ENCODE measurements at places on chromosomes 1 and 21.

- no peak for DNase-seq
Observed at GRCh38 chr1:8094481-8095241, 68.6 kb upstream of the ERRFI1 start.

DNA sequence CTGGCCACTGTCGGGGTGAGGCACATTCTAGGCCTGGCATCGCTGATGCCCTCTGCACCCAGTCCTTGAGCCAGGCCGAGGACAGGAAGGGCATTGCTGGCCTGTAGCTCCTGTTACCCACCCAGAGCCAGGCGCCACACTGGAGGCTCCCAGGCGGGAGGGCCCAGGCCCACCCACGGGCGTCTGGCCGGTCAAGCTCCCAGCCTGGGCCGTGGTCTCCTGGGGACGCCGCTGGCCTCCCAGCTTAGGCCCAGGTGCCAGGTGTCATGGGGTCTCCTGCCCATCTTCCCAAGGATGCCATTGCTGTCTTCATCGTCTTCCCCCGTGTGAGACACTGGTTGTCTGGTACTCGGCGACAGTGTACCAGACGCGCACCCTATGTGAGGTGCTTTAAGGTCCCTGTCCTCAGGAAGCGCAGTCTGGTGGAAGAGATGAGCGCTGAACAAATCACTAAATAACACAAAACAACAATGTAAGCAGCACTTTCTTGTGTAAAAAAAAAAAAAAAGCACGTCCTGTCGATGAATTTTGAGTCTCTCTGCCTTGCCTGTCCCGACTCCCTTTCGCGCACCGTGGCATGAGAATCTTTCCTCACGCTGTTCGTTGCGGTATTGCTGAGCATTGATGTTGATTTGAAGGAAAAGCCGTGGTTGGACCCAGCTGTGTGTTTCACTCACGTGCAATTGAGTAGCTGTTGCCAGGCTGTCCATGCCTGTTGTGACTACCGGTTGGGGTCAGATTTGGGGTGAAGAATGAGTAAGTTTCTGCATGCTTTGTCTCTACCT lies 27.0 kb upstream of the TRAPPC10 start:
- no peak for DNase-seq

- DNase-seq: no peak
Observed at GRCh38 chr1:163842571-163842970, 520.8 kb downstream of the NUF2 start.

DNA sequence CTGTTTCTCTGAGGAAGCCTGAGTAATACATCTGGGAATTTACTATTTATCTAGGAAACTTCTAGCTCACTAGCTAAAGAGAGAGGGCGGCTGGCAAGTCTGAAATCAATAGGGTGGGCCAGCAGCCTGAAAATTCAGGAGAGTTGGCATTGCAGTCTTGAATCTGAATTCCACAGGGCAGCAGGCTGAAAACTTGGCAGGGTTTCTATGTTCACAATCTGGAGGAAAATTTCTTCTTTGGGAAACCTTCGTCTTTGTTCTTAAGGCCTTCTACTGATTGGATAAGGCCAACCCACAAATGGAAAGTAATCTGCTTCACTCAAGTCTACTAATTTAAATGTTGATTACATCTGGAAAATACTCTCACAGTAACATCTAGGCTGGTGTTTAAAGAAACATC lies 101.0 kb upstream of the COG2 start:
- no peak for DNase-seq

- DNase-seq: no peak
Observed at GRCh38 chr1:205936846-205937586, 6.2 kb downstream of the SLC26A9 start.

DNA sequence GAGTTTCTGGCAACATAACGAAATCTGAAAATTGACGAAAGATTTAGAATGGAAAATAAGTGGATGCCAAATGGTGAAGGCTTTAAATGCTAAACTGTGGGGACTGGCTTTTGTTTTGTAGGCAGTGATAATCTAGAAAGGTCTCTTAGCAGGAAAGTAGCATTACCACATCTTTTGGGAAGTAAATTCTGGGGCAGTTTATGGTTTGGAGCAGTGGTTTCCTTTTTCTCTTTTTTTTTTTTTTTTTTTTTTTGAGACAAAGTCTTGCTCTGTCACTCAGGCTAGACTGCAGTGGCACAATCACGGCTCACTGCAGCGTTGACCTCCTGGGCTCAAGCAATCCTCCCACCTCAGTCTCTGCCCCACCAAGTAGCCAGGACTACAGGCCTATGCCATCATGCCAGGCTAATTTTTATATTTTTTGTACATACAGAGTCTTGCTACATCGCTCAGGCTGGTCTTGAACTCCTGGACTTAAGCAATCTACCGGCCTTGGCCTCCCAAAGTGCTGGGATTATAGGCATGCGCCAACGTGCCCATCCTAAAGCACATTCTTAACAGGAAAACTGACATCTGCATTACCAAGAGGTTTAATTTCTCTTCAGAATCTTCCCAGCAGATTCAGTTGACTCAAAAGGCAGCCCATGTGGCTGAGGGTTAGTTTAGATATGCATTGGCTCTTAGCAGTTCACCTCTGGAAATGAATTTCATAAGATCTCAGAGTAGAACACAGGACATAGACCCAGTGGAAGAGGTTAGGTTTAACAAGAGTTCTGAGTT lies 32.9 kb downstream of the C21orf91 start:
- DNase-seq: no peak

- no peak for DNase-seq
Observed at GRCh38 chr1:191508239-191508638, 650.0 kb upstream of the RGS18 start.

- DNase-seq: no peak
Observed at GRCh38 chr1:155607708-155608107, 2.3 kb upstream of the MSTO1 start.

DNA sequence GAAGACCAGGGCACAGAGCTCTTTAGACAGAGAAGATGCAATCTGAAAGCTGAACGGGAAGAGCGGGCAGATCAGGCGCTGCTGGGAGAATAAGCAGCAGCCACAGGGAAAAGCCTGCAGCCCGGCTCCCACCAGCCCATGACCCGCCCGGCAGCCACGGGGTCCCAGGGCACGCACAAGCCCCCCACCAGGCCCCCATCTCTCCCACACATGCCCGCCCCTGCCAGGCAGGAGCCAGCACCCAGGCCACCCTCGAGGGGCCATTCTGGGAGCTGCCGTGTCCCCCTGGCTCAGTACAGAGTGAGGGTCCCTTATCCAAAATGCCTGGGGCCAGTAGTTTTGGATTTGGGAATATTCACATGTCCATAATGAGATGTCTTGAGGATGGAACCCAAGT lies 16.3 kb downstream of the SLC19A1 start:
- DNase-seq: no peak

DNA sequence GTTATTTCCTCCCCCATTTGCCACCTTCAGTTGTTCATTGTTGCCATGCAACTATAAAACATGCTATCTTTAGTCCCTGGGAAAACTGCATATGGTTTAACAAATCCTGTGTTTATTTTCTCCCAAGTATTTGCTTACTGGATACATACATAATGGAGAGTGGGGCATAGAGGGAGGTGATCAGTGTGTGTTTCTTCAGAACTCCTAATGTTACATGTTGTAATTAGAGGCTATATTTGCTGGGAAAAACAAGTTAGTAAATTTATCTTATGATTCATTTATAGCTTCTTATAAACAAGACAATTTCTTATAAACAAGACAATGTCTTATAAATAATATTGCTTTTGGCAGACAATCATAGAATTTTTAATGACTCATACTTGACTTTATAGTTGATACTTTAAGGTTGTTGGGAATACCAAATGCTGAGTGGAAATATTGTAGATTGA lies 7.3 kb upstream of the GIPC2 start:
- no peak for DNase-seq

- DNase-seq: no peak
Observed at GRCh38 chr1:240190881-240191401, 99.3 kb downstream of the FMN2 start.

DNA sequence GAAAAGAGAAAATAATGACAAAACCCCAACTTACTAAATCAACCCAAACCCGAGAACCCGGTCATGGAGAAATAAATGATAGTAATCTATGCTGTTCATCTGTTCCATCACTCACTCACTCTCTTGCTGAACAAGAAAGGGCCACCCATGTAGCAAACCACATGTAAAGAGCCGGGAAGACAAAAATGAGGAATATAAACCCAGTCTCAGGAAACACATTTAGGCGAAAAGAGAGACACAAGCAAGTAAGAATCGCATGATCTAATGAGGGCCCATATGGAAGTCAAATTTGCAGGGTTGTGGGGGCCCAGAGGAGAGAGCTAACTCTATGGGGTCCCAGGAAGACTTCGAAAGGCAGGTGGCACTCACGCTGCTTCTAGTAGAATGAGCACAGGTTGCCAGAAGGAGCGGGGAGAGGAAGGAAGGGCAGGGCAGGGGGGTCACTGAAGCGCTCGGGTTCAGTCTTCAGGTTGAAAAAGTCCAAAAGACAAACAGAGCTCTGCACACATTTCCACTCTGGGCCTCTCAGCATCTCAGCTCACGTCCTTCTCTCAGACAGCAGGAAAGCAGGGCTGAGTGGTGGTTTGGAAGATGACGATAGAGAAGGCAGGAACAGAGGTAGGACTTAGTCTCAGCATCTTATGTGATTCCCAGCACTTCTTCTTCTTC lies 142.9 kb upstream of the KRTAP19-8 start:
- no peak for DNase-seq

DNA sequence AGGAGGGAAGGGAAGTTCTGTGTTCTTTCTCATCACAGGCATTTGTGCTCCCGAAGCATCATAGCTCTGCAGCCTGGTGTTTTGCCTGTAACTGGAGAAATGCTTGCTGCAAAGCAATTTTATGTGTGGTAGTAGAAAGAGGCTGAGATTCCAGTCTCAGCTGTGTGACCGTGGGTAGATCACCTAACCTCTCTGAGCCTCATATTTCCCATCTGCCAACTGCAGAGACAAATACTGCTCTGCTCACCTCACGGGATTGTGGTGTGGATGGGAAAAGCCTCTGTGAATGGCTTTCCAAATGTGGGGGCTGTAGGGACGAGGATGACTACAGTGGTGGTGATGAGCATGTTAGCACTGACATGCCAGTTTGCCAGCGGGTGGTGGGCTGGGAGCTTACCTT lies 84.0 kb downstream of the MDM4 start:
- no peak for DNase-seq

DNA sequence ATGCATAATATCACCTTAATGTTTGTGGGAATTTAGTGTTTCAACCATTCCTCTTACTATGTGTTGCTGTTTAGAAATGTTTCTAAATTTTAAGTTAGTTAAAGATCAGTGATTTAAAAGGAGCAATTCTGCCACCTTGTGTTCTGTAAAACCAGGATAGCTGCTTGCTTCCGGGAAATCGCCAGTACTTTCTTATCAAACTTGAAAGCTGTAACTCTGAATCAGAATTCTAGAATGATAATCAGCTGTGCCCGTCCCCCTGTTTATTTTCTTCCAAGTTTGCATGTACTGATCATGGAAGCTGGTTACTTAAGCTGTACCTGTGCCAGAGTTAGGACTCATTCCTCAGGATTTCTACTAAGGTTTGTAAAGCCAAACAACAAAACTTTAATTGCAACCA lies 656.4 kb downstream of the LTN1 start:
- DNase-seq: no peak

DNA sequence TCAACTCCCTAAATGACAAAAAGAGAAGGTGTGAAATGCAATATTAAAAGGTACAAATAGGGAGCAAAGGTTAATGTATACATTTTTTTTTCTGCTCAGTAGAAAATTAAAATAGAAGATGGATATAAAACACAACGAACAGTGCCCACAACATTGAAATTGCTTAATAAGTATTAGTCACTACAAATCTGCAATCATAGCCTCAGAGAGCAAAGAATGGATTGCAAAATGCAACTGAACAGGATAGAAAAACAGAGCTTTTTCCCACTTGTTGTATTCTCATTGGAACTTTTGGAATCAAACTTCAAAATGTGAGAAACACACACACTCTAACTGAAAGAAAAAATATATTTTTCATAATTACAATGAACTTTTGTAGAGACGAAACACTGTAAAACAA lies 552.2 kb upstream of the NCAM2 start:
- DNase-seq: no peak

DNA sequence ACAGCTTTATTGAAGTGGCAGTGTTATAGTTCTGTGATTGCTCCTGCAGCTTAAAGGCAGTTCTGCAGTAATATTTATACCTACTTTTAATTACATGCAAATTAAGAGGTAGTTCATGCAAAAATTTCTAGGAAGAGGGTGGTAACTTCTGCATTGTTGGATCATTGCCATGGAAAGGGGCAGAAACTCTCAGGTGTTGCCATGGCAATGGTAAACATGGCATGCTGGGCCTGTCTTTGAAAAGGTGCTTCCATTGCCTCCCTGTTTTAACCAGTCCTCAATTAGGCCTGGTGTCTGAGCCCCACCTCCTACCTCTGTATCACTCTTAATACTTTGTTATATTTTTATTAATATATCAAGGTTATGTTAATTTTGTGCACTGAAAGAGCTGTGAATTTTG lies 104.7 kb downstream of the DISC1 start:
- DNase-seq: no peak

GRCh38 chr1:95208876-95209275 lies 25.1 kb upstream of the RWDD3 start:
- DNase-seq: no peak

- no peak for DNase-seq
Observed at GRCh38 chr1:96521994-96522760, 199.4 kb upstream of the PTBP2 start.

- no peak for DNase-seq
Observed at GRCh38 chr1:9877962-9878361, 32.1 kb downstream of the CTNNBIP1 start.
